Activated CD8-positive, alpha-beta memory T cell treated with anti-CD3 and anti-CD28 coated beads, Interleukin-2, amount 10 ng/mL, durations not matched to agents 7 days and 5 days (primary cell): ENCODE measurements at places on chromosomes 5 and 9. TPM values are rescaled to one million over a fixed set of nuclear protein-coding genes. Genes with fewer than 3 reads are reported as not detected.

- DNase-seq = no peak
- H3K27ac ChIP-seq = peak overlapping the region; percentile 99
- peak overlapping the region; percentile 97 for H3K4me3 ChIP-seq
- no peaks in the 10 kb centered on the region for H3K27me3 ChIP-seq
- H3K36me3 ChIP-seq = peaks cover 10% of the 10 kb centered on the region
- H3K4me1 ChIP-seq = peaks cover 53% of the 10 kb centered on the region
Observed at GRCh38 chr9:2018162-2018643, 3.1 kb downstream of the SMARCA2 start.

Gene ANXA2R
- total RNA-seq = 32.0 TPM

Gene ORM2
- not detected for total RNA-seq

- H3K36me3 ChIP-seq = peaks cover 3% of the 10 kb centered on the region
- no peak for DNase-seq
- H3K4me3 ChIP-seq = peak overlapping the region; percentile 92
- H3K27ac ChIP-seq = peak overlapping the region; percentile 80
- peaks cover 16% of the 10 kb centered on the region for H3K4me1 ChIP-seq
- H3K27me3 ChIP-seq = no peaks in the 10 kb centered on the region
Observed at GRCh38 chr9:20684875-20685696, 1.0 kb downstream of the FOCAD start.

DNA sequence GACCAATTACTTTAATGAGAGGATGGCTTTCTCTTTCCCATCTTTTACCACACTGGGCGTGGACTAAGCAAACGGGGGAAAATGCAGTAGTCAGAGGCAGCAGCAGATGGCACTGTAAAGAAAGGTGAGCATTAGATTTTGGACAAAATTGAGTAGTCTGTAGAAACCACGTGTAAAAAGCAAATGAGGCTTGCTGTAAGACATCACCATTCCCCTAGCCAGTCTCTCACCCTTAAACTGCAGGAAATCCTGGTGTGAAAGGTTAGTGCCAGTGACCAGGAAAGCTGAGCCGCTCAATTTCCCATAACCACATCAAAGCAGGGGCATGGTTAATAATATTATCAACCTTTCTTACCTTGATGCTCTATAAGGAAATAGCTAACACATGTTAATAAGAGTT, 31.8 kb downstream of the SPATA31C2 start:
- peaks cover 45% of the 10 kb centered on the region for H3K27me3 ChIP-seq
- no peak overlapping the region for H3K27ac ChIP-seq
- H3K4me3 ChIP-seq = no peak overlapping the region

GRCh38 chr5:155772009-155772662, 554.8 kb upstream of the SGCD start:
- no peak for DNase-seq
- H3K27ac ChIP-seq = no peak overlapping the region
- H3K4me3 ChIP-seq = no peak overlapping the region
- H3K36me3 ChIP-seq = no peaks in the 10 kb centered on the region
- peaks cover 11% of the 10 kb centered on the region for H3K4me1 ChIP-seq

Gene HTR4
- not detected for total RNA-seq

DNA sequence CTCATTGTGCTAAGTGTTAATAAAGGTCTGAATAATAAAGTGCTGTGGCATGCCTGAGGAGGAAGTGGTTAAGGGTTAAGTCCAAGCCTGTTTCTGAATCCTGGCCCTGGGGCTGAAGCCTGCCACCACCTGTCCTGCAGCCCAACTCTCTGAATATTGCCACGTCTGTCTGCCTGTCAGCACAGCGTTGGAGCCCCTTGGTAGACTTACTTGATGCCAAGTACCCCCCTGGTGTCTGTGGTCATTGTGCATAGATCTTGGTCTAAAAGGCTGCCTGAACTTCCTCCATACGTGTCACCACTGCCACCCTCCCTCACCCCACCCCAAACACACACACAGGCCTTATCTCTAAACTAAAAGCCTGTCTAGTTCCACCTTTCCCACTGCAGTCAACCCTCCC, 35.4 kb upstream of the SLC2A8 start:
- DNase-seq = peak; percentile 62
- H3K4me3 ChIP-seq = no peak overlapping the region
- H3K4me1 ChIP-seq = peaks cover 15% of the 10 kb centered on the region
- no peaks in the 10 kb centered on the region for H3K27me3 ChIP-seq
- H3K36me3 ChIP-seq = no peaks in the 10 kb centered on the region
- H3K27ac ChIP-seq = peak overlapping the region; percentile 66

DNA sequence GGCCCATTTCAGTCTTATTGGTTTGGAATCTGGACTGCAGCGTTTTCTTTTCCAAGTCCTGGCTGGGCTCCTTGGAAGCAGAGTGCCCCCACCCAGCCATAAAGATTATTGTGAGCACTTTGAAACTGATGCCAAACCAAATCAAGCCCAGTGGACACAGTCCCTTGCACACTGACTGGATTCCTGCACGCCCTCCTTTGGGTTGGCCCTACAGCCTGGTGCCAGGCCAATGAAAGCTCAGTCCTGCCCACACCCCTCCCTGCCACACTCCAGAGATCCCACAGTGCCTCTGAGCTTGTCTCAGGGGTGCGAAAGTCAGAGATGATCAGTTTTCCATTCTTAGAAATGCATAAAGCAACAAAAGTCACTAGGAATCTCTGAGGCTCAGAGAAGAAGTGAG, 181.9 kb downstream of the CETN3 start:
- H3K4me1 ChIP-seq = no peaks in the 10 kb centered on the region
- no peak for DNase-seq
- no peaks in the 10 kb centered on the region for H3K36me3 ChIP-seq
- no peak overlapping the region for H3K27ac ChIP-seq
- H3K27me3 ChIP-seq = no peaks in the 10 kb centered on the region
- no peak overlapping the region for H3K4me3 ChIP-seq

Gene PRR16
- total RNA-seq = not detected

DNA sequence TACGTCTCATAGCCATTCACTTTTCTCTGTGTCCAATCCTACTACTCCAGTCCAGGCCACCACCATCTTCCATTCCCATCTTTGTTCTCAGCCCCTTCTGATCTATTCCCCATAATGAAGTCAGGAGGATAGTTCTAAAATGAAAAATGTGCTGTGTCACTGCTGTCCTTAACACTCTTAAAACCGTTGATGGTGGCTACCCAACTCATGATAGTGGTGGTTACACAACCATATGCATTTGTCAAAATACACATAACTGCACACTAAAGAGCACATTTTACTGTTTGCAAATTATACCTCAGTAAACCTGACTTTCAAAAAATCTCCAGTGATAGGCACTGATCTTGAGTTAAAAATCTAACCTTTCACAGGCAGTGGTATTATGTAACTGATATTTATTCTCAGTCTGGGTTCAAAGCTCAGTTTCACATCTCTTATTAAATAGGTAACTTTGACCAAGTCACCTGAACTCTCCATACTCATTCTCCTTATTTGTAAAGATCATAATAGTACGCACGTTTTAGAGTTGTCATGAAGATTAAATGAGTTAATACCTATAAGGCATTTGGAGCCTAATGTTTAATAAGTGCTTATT, 24.6 kb upstream of the ADRB2 start:
- peaks cover 35% of the 10 kb centered on the region for H3K4me1 ChIP-seq
- peaks cover 20% of the 10 kb centered on the region for H3K36me3 ChIP-seq
- H3K27me3 ChIP-seq = peaks cover 5% of the 10 kb centered on the region
- no peak overlapping the region for H3K4me3 ChIP-seq
- H3K27ac ChIP-seq = no peak overlapping the region

Gene MYMK
- total RNA-seq = not detected

- H3K4me1 ChIP-seq = peaks cover 6% of the 10 kb centered on the region
- no peak overlapping the region for H3K27ac ChIP-seq
- no peak for DNase-seq
- H3K36me3 ChIP-seq = no peaks in the 10 kb centered on the region
- H3K27me3 ChIP-seq = peaks cover 14% of the 10 kb centered on the region
- no peak overlapping the region for H3K4me3 ChIP-seq
Observed at GRCh38 chr5:111517853-111518501, 5.6 kb upstream of the STARD4 start.

DNA sequence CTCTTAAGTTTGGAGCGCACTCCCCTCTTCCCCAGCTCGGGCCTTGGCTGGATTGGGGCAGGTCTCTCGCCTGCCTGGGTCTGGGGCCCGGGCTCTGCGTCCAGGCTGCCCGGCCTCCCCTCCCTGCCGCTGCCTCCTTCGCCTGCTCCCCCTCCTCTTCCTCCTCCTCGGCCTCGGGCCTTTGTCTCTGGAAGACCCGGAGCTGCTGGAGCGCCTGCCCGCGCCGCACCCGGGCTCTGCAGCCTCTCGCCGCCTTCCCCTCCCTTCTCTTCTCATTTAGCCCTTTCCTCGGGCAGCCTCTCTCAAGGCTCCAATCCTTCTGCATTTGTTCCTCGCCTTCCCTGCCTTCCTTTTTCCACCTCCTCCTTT, 218.5 kb downstream of the C9orf50 start:
- no peak overlapping the region for H3K27ac ChIP-seq
- no peak overlapping the region for H3K4me3 ChIP-seq
- H3K36me3 ChIP-seq = no peaks in the 10 kb centered on the region
